ENCODE measurements at places on chromosomes 7 and 10.

DNA sequence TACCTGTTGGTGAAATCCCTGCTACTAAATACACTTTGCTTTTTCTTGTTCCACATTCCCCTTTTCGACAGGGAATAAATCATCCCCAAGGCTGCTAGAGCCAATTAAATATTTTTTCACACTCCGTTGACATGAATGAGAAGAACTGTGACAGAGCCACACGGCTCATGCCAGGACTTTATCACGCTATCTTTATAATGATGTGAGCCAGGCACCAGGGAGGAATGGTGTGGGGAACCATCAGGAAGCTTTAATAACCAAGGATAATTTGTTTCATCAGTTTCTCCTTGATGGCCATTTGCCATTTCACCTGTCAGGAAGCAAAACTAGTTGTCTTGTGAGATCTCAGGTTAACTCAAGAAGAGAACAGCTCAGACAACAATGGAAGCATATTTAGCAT lies 193.0 kb upstream of the C7orf33 start:
- DNase-seq: no peak

DNA sequence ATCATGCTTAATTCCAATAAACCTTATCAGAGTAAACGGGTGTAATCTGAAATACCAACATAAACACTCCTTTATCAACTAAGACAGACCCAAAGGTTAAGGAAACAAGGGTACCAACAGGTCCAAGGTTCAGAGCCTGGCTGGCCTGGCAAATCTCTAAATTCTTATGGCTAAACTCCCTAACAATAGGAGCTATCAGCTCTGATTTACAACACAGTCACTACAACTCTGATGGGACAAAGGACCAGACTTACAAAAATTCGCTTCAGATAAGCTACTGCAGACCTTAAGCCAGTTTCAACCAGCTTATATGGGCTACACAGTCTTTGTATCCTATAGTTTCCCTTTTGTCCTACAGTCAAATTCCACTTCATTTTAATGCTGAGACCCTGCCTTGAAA lies 381.9 kb downstream of the ZWINT start:
- DNase-seq: no peak

- DNase-seq: no peak
Observed at GRCh38 chr7:77310982-77311381, 105.2 kb downstream of the GSAP start.

DNA sequence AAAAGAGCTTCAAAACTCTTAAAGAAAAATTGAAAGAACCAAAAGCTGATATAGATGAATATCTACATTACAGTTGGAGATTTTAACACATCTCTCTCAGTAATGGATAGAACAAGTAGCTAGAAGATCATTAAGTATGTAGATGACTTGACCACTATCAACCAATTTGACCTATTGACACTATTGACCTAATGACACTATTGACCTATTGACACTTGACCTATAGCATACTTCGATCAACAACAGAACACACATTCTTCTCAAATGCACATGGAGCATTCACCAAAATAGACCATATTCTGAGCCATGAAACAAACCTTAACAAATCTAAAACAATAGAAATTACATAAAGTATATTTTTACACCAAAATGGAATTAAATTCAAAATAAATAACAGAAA lies 22.3 kb downstream of the GIMAP5 start:
- DNase-seq: no peak

DNA sequence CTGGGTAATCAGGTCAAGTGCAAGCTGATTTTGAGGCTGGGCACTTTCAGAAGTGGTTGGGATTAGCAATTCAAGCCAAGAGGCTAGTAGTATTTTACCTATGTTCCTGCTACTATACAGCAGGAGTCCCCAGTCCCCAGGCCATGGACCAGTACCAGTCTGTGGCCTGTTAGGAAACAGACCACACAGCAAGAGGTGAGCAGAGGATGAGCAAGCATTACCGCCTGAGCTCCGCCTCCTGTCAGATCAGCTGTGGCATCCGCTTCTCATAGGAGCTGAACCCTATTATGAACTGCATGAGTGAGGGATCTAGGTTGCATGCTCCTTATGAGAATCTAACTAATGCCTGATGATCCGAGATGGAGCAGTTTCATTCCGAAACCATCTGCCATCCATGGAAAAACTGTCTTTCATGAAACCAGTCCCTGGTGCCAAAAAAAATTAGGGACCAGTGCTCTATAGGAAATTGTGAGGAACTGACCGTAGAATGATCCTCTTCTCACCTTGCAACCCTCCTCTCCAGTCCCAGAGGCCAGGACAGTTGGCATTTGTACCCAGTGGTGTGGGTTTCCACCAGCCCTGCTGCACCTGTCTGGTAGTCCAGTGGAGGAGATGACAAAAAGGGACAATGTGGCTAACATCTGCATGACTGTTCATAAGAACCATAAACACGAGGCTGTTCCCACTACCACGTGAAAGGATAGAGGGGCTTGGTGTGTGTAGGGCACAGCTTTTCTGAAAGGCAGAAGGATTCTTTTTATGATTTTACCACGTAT lies 172.5 kb downstream of the KIAA1217 start:
- DNase-seq: no peak
